AG04450 (cell line): ENCODE measurements at places on chromosomes 1 and 21.

DNA sequence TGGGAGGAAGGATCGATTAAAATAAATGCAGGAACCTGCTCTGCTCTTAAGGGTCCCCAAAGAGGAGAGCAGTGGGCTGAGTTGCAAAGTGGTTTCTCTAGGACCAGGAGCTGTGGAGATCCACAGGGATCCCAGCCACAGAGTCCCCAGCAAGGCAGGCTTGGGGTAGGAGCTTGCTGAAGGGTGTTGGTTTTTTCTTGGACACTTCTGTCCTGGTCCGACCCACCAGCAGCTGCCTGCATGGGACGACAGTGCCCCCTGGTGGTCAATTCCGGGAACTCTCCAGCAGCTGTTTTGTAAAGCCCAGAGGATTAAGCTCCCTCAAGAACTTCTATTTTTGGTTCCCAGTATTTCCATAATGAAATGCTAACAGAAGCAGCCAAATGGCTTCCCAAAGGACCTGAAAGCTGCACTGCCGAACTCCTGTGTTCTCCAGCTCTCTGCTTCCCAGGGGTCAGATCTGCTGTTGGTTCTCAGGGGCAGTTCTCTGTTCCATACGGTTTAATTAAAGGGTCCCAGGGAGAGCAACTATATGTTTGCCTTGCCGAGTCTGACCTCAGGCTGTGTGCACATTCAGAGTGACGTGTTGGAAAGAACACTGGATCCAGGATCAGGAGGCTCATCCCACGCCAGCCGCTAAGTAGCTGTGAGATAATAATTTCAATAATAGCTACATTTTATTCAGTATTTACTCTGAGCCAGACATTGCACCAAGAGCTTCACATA, 23.2 kb downstream of the NENF start:
- peak; percentile 72 for DNase-seq

- no peak for DNase-seq
These were observed 27.5 kb downstream of the UBASH3A start for GRCh38 chr21:42431196-42431595.

DNA sequence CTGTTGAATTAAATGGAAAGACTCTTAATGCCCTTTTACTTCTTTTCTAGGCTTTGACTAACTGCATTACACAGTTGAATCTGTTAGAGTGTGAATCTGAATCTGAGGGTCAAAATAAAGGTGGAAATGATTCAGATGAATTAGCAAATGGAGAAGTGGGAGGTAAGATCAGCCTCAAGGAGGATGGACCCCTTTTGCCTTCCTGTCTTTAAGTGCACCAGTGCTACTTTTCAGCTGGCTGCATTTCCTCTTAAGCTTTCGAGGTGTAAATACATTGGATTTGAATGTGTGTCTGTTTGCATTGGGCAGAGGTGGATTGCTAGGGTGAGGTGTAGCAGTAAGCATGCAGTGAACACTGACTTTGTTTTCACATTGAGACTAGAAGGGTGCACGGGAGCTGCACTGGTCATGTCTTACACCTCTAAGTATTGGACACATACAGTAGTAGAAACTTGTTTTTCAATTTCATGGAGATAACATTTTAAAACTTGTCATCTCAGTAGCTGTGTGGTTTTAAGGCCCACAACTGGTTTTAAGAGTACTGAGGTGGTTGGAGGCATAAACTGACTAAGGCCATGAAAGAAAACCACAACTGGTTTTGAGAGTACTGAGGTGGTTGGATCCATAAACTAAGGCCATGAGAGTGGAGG, 35.4 kb downstream of the MIA3 start:
- no peak for DNase-seq

DNA sequence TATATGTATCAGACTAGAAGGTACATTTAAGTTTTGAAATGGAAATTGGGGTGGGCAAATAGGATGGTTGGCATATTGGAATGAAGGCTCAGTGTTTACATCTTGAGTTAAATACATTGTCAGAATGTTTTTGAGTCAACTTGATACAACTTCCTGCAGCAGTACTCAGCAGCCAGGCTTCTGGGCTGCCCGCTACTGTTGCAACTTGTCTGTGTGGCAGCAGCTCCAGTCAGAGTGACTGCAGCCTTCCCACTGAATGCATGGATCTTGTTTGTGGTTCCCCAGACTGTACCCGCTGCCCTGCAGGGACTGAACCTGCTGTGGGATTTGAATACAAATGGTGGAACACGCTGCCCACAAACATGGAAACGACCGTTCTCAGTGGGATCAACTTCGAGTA, 24.9 kb upstream of the SARS1 start:
- DNase-seq, result no peak

DNA sequence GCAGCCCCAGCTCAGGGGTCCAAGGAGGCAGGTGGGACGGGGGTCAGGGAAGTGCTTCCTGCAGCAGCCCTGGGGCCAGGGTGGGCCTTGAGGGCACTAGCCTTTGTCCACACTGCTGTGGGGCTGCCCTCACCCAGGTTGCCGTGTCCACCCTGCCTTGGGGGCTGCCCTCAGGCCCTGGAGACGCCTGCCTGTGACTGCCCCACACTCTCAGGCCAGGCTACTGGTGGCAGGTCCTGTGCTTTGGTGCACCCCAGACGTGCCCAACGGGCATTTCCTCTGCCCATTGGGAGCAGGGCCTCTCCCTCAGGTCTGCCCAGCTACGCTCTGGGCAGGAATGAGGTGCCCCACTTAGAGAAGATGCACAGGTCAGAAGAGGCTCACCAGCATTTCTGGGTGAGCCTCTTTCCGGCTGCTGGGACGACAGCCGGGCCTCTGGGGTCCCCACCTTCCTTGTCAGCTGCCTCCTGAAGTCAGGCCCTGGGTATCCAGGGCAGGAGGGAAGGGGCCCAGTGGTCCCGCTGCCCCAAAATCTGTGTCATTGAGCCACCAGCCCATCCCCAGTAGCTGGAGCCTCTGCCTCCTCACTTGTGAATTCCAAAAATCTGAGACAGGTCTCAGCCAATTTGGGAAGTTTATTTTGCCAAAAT, 2.7 kb upstream of the MMEL1 start:
- no peak for DNase-seq

DNA sequence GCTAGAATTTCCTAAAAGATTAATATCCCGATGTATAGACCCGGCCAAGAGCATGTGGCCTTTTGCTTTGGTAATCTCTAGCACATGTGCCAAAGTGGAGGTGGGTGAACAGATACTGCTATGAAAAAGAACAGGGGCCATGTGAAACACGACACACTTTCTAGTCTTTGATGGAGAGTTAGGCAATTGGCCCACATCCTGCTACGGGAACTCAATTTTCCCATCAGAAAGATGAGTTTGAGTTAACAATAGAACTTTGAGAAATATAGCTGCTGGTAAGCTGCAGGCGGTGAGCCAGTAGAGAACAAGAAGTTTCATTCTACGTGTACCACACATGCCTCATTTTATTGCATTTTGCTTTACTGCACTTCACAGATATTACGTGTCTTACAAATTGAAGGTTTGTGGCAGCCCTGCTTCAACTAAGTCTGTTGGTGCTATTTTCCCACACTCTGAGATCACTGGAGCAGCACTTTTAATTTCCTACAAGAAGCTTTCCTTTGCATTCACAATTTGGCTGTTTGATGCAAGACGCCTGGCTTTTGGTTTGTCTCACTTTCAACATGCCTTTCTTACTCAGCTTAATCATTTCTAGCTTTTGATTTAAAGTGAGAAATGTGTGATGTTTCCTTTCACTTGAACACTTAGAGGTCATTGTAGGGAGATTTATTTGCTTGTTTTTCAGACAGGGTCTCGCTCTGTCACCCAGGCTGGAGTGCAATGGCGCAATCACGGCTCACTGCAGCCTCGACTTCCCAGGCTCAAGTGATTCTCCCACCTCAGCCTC, 46.3 kb downstream of the HTR6 start:
- no peak for DNase-seq

DNA sequence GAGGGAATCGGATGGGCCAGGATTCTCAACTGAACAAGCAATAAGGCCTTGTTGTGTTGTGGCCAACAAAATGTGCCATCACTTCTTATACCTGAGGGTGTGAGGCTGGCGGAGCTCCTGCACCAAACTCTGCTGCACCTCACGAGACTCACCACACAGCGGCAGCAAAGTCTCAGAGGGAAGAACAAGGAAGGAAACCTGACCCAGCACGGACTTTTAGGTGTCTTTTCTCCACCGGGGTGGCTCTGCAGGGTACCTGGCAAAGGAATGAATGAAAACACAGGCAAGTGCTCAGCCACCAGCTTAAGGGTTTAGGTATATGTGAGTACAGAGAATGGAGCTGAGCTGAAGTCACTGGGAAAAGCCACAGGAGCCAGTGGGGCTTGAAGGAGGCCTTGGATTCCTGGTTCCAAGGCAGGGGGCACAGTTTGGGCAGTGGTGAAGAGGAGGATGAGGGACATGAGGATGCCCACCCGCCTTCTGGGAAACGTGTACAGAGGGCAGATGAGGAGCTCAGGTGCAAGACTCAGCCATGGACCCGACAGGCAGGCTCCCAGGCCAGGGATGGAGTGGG, 31.1 kb upstream of the HSD3B1 start:
- no peak for DNase-seq

DNA sequence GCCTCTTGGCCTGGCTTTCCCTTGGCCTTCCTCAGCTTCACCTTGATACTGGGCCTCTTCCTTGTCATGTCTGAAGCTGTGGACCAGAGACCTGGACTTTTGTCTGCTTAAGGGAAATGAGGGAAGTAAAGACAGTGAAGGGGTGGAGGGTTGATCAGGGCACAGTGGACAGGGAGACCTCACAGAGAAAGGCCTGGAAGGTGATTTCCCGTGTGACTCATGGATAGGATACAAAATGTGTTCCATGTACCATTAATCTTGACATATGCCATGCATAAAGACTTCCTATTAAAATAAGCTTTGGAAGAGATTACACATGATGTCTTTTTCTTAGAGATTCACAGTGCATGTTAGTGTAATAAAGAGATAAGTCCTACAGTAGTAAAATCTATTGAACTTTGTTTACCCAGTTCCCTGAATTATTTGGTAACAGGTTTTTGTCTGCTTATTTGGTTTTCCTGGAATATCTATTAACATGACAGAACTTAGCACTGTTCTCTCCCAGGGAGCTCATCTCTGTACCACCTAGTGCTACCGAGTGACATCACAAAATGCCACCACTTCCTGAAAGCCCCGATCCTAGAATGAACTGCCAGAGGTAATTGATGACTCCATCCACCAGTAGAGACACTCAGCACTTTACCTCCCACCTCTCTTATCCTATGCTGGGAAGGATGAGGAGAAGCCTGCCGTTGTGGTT, 22.2 kb downstream of the UBE2T start:
- no peak for DNase-seq

DNA sequence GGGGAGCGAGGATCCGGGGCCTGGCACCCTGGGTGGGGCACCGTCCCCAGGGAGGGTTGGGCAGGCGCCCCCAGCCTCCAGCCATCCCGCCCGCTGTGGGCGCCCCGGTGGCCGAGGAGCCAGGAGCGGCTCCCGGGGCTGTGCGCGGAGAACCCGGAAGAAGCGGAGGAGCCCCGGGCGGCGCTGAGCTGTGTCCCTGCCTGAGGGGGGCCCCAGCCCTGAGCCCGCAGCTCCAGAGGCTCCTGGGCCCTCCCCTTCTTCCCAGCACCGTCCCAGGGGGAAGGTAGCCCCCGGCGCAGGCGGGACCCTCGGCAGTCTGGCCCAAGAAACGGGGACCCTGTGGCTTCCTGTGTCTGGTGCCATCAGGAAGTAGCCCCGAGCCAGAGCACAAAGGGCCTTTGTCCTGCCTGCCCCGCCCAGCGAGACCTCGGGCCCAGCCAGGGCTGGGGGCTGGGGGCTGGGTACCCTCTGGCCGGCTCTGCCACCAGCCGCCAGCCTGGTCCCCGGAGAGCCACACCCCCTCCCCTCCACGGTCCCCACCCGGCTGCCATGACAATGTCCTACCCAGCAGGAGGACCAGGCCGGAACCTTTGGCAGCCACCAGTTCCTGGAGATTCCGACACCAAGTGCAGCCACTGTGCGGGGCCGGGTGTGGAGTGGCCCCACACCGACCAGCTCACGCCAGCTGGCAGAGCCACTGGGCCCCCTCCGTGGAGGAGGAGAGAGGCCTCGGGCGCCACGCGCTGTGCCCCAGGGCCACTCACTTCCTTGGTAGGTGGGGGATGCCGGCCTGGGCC, 15.6 kb upstream of the TTLL10 start:
- DNase-seq, result no peak

DNA sequence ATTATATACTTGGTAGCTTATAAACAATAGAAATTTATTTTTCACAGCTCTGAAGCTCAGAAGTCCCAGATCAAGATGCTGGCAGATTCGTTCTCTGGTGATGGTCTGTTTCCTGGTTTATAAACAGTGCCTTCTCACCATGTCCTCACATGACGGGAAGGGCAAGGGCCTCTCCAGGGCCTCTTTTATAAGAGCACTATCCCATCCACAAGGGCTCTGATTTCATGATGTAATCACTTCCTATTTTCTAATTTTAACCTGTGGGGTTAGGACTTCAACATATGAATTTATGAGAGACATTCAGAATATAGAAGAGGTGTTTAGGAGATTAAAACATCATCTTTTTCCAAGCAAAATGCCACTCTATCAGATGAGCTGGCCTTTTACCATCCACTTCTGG, 32.1 kb upstream of the PLPPR4 start:
- no peak for DNase-seq

DNA sequence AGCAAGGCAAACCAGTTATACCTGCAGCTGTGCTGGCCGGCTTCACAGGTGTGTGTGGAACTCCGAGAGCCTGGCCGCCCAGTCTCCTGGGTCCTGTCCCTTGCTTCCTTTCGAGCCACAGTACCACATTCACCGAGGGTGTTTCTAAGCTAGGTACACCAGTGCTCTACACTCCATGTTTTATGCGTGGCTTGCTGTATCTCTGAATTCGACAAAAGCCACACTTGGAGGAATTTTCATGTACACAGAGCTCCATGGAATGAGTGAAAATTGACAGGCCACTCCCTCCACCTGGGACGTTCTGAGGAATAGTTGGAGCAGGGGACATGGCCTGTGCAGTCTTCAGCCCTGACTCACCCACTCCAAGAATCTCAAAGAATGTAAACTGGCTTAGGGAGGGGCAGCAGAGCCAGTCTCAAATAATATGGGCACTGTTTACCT, 14.0 kb downstream of the ETS2 start:
- DNase-seq, result no peak

- DNase-seq, result no peak
These were observed 5.9 kb downstream of the DUSP10 start for GRCh38 chr1:221735999-221736398.

DNA sequence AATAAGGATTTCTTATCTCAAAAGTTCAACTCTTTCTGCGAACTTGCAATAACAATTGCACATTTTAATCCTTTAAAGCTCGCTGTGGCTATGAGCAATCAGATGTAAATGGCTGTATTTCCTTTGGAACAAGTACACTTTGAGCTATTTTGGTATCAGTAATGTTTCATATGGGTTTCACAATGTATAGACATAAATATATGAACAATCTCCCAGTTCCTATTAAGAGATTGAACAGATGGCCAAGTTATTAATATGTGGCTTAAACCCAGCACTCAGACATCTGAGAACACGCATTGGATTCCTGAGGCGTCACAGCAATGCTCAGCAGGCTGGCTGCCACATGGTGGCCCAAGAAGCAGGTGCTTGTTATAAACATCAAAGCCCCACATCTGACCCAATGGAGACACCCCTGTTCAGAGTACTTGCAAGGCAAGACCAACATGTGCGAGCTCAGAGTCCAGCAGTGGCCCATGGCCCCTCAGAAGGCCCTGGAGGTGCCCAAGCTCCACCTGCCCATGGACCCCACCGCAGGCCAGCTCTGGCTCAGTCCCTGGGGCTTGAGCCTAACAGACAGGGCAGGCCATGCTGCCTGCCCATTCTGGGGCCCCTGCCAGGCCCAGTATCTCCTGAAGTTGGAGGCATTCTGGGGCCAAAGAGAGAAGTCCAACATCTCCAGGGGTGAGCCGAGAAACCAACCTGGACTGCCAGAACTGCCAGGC, 23.7 kb downstream of the PSMG1 start:
- DNase-seq, result peak; percentile 27

- DNase-seq, result no peak
These were observed 2.6 kb downstream of the SLAMF8 start for GRCh38 chr1:159829273-159829634.
